CD4-positive, alpha-beta T cell treated with Interferon alpha-2 for 1 hour (primary cell): ENCODE measurements at places on chromosomes 11 and 22.

DNA sequence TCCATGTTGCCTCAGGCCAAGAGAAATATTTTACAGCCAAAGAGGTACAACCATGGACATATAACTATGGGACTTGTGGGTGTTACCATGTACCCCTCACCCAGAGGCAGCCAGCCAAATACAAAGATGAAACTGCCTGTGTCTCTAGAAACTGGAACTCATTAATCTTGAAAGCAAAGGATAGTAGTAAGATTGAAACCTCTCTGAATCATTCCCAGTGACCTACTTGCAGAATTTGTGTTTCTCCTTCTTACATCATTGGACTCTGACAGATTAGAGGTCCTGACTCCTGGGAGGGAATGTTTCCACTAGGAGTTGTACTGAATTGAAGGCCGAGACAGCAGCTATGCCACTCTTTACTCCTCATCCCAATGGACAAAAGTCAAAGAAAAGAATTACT lies 257.4 kb upstream of the UBASH3B start:
- no peak for DNase-seq

GRCh38 chr22:36079041-36079440 lies 50.4 kb upstream of the RBFOX2 start:
- DNase-seq: no peak

DNA sequence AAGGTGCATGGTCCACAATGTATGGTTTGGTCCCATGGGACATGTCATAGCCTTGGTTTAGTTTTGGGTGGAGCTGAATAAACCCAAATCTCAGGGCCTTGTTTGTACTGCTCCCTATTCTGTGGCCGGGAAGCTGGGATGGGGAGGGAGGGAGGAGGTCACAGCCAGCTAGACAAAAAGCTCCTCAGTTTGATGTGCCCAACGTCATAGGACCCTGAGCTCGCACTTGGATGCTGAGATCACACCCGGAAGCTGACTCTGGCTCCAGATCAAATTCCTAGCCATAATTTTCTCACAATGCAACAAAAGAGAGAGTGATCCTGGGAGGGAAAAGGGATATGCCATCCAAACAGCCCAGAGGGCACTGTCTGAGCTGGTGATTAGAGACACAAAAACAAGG lies 1.5 kb downstream of the HSPB2 start:
- no peak for DNase-seq

DNA sequence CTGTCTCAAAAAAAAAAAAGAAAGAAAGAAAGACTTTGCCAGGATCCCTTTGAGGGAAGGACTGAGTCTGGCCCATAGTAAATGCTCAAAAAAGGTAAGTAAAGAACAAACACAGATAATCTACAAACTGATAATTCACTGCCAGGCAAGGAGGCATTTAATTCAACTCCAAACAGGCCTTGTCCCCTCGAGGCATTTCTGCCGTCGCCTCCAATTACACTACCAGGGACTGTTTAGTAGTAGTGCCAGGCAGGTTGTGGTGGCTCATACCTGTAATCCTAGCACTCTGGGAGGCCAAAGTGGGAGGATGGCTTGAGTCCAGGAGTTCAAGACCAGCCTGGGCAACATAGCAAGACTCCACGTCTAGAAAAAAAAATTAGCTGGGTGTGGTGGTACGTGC lies 43.7 kb downstream of the PC start:
- DNase-seq: no peak

GRCh38 chr11:92457250-92457649 lies 232.6 kb downstream of the FAT3 start:
- no peak for DNase-seq

DNA sequence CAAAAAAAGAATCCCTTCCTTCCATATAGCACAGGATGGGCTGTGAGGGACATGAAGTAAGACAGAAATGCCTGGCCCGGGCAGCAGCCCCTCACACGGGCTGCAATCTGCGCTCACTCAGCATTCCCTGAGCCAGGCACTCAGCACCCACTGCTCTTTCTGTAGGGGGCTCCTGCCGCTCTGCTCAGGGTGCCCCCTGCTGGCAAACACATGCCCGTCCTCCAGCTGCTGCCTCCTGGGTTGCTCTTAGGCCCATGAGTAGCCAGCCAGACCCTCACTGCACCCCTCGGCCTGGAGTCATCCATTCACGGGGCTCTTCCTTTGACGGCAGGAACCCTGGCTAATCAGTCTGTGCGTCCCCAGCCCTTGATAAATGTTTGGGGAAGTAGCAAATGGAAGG lies 6.9 kb downstream of the MCAT start:
- DNase-seq: peak; percentile 52

GRCh38 chr22:16783930-16784354 lies 41.3 kb downstream of the XKR3 start:
- DNase-seq: no peak

- DNase-seq: no peak
Measured at GRCh38 chr11:133638921-133639320, 106.6 kb upstream of the OPCML start.

GRCh38 chr22:19109198-19110063 lies 12.8 kb downstream of the DGCR2 start:
- DNase-seq: peak; percentile 80

DNA sequence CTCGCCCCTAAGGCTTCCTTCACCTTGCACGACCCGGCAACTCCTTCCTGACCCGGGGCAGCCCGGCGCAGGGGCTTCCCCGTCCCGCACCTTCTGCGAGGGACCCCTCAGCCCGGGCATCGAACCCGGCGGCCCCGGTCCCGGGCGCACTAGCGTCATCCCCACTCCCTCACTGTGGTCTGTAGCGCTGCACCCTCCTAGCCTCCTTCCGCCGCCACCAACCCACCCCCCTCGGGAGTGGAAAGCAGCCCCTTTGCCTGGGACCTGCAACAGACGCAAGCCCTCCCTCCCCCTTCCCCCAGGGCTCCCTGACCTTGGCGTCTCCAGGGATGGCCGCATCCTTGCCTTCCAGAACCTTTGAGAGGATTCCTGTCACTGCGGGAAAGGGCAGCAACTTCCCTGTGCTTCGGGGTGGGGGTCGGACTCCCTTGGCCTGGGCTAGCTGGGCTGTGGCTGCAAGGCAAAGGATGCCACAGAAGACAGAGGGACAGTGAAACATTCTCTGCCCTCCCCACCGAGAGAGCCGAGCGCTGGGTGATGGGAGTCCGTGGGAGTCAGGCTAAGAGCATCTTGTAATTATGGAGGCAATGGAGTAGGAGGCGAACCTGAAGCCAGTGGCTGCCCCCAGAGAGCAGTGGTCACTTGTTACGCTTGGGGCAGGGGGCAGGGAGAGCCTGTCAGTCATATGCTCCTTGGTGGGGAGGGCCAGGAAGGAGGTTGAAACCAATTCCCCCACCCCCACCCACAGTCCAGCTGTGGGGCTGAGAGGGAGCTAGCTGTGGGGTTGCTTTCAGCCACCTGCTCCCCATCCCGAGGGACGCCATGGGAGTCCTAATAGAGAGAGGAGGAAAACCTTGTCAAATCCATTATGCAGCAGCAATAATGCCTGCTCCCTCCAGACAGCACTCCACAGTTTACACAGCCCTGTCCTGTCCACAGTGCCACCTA lies 920 bp downstream of the TMEM132A start:
- no peak for DNase-seq

DNA sequence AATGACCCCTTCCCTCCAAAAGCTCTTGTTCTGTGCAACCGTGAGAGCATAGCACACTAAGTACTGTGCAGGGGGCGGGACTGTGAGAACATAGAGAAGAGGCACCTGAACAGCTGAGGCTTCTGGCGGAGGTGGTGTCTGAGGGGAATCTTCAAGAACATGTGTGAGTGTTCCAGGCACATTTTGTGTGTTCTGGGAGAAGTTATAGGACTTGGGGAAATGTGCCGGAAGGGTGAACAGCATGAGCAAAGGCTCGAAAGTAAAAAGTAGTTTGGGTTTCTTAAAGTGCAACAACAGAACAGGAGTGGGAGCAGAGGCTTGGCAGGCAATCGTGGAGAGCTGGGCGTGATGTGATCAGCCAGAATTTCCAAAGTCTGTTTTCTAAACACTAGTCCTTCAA lies 12.4 kb upstream of the SYN3 start:
- no peak for DNase-seq

DNA sequence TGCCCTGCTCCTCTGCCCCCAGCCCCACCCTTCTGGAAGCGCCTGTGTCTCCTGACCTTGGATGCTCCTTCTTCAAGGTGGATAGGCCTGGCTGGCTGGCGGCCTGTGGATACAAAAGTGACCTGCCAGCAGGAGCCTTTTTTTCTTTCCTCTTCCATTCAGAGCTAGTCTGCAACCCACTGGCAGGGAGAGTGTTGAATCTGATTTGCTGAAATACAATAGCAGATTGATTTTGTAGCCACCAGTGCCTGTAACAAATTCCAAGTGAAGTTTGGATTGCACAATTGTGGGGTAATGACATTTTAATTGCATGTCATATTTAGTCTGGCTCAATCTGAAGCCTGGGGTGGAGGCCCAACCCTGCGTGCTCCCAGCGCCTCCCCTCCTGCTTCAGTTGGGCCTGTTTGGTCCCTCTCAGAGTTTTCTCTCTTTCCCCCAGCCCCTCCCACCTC lies 97.2 kb downstream of the GRIK4 start:
- no peak for DNase-seq

DNA sequence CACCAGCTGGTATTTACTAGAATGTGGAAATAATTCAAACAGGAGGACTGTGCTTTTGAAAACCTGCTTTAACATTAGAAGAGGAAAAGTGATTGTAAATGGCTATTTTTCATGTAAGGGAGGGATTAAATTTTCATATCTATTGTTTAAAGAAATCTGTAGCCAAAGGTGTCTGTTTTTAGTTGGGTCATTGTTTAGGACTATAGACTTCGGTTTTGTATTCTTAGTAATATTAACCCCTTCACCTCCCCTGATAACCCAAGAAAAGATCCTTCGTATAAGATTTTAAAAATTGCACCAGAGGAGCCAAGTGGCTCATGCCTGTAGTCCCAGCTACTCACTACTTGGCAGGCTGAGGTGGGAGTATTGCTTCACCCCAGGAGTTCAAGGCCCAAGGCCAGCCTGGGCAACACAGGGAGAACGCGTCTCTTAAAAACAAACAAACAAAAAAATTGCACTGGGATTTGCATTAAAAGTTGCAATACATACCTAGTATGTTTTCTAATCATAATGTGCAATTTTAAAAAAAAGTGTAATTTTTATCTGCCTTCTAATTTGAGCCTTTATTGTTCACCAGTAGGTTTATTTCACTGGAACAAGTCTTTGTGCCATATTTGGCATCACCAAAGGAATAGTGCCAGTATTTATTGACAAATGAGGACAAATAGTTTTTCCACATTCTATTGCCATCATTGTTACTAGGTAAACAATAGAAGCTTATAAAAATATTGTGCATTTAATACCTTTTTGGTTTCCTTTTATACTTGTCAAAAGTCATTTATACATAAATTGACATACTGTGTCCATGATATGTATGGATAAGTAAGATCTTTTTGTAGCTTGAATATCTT lies 34.3 kb downstream of the MTMR3 start:
- DNase-seq: no peak

DNA sequence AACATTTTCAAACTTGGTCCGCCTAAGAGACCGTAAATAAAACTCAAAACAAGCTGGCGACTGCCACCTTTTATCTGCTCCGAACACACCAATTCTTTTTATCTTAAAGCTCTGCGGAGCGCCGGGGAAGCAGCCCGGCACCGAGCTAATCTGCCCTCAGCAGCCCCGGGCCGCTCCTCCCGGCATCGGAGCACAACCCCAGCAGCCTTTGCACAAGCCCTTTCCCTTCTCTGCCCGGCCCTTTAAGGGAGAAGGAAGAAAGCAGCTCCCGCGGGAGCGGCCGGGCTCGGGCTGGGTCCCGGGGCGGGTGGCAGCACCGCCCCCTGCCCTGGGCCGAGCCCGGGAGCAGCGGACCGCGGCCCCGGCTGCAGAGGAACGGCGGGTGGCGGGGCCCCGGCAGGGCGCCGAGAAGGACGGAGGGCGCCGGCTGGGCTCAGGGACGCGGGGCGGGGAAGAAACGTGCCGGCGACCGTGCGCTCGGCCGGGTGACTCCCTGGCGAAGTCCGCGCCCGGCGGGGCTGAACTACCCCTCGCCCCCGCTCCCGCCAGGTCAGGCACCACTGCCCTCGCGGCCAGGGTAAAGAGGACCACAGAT lies 133.6 kb upstream of the C11orf58 start:
- no peak for DNase-seq

GRCh38 chr22:44372611-44373010 lies 59.9 kb upstream of the SHISAL1 start:
- DNase-seq: no peak

DNA sequence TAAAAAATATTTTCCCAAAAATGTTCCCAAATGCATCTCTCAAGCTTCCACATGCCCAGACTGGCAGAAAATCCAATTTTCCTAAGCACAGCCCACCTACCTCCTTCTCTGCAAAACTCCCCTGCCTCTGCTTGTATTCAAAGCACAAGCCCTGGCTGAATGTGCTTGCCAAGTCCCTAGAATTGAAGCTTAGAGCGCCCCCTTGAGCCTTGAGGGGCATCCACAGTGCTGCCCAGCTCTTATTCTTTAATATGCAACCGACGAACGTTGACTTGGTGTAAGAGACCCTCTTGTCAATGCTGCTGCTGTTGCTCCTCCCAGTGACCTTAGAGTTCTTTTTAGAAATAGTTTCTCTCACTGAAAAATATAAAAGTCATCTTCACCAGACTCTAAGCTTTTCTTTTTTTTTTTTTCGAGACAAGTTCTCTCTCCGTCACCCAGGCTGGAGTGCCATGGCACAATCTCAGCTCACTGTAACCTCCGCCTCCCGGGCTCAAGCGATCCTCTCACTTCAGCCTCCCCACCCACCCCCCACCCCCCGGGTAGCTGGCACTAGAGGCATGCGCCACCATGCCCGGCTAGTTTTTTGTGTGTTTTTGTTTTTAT lies 63.5 kb upstream of the CAPRIN1 start:
- peak; percentile 78 for DNase-seq

GRCh38 chr11:111440416-111441205 lies 61.5 kb upstream of the POU2AF1 start:
- DNase-seq: no peak

DNA sequence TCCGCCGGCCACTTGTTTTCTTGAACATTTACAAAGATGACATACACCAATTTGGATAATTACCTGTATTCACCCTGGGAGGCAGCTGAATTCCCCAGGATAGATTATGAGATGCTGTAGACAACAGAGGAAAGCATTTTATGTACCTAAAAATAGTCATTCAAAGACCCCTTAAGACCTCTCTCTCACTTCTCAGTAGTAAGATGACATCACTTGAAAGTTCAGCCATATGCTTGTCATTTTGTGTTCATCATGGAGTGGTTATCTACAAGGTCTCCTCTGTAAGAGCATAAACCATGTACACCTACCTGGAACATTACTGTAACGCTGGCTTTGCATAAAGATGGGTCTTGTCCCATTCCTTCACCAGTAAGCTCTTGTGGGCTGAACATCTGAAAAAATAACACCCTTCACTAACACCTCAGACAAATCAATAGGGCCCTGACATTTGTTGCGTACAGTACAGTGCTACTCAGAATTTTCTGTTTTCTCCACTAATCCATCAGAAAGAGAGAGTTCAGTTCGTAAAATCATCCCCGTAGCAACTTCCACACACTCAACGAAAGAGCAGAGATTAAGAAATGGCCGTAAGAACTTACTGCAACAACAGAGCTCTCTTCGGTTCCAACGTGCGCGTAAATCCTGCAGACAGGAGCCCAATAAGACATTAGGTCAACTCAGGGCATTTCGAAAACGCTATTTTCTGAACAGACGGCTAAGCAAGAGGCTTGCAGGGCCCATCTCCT lies 15.6 kb upstream of the WDR74 start:
- no peak for DNase-seq

- DNase-seq: no peak
Measured at GRCh38 chr11:8206251-8207079, 37.6 kb upstream of the RIC3 start.
